ENCODE measurements at places on chromosomes 5 and 9. TPM values are rescaled to one million over a fixed set of nuclear protein-coding genes. Genes with fewer than 3 reads are reported as not detected.

The PCDHA13 gene
- 13.5 TPM for total RNA-seq

The ADAMTS6 gene
- total RNA-seq: 15.5 TPM

The PTTG1 gene
- total RNA-seq: 12.6 TPM

The RANBP17 gene
- total RNA-seq: 190 TPM

DNA sequence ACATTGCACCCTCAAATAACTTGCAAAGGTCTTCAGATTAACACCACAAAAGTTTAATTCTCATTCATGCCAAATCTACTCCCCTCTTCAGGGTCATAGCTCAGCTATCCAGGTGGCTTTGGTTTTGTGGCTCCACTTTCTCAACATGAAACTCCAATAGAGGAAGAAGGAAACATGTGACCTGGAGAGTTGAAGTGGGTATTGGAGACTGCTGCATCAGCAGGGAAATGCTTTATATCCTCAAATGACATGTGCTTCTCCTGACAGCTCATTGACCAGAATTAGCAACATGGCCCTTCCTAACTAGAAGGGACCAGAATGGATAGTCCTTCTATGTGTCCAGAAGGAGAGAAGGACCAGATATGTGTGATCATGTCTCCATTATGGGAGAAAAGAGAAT, 73.6 kb downstream of the TLR4 start:
- DNase-seq: no peak

- DNase-seq: no peak
These were observed 123.9 kb downstream of the FBXL17 start for GRCh38 chr5:108257996-108258395.

GRCh38 chr9:34259315-34259714, 69.8 kb downstream of the KIF24 start:
- DNase-seq: no peak

DNA sequence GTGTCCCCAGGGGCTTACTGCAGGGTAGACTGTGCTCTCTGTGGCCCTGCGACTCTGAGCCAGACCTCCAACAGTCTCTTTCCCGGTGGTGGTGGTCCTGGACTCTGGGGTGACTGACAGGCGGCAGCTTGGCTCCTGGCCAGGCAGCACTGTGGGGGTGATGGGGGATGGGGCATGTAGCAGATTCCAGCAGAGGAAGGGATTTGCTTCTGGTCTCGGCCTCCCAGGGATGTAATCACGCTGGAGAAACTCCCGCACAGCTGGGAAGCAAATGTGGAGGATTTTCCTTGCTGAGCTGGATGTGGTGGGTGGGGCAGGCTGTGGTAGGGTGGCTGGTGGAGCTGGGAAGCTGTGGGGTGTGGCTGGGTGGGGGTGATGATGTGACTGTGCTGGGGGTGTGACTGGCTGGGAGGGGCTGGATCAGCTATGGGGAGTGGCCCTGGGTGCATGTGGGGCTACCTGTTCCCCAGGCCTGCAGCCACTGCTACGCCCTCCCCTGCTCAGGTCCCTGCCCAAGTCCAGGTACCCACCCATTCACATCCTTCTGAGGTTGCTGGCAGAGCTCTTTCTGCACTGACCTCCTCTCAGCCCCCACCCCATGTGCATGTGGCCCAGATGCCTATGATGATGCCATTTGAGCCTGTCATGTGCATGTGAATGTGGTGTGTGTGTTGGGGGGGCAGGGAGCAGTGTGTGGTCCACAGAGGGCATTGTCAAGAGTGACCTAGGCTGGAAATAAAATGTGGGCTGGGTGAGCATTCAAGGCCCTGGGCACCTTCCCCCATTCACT, 3.8 kb downstream of the NDST1 start:
- DNase-seq: no peak

GRCh38 chr5:15737036-15737821, 237.2 kb downstream of the FBXL7 start:
- no peak for DNase-seq

- no peak for DNase-seq
These were observed 161.1 kb upstream of the TBCA start for GRCh38 chr5:77937015-77937908.

DNA sequence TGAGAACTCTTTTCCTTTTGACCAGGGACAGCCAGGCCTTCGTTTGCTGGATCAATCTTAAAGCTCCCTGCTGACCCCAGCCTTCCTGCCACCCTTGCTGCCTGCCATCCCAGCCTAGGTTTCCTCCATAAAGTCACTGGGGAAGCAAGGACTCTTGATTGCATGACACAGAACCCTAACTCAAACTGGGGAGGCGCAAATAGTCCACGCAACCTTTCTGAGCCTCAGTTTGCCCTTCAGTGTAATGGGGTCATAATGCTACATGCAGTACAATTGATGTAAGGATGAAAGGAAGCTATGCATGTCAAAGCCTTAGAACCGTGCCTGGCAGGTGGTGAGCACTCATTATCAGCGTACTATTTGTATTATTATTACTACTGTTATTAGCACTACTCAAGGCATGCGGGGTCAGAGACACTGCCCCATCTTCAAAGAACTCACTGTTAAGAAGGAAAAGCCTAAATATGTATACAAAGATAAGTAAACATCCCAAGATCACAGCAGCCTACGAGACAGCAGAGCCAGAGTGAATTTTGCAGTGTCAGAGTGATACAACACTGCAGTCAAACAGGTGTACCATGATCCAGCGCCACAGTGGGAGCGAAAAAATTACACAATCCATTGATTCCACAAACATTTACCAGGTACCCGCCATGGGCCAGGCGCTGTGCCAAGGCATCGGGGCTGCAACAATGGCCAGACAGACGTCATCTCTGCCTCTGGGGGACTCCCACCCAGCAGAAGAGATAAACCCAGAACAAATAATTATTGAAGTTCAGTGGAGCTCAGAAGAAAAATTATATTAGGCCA, 16.9 kb upstream of the CPLX2 start:
- no peak for DNase-seq

DNA sequence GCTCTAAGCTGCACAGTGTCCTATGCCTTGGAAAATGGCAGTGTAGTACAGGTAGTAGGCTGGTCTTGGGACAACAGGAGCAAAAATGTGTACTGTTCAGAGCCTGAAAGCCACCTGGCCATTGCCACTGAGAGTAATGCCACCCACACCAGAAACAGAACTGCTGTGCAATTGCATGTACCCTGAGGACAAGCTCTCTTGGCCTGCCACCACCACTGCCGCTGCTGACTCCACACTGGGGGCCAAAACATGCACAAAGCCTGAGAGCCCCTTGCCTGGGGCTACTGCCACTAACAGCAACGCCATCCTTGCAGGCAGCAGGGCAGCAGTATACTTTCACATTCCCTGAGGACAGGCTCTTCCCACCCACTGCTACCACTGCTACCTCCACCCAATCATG, 251.9 kb upstream of the CDH12 start:
- no peak for DNase-seq
